ENCODE measurements at places on chromosomes 5 and 9. TPM values are rescaled to one million over a fixed set of nuclear protein-coding genes. Genes with fewer than 3 reads are reported as not detected.

The TIMD4 gene
- not detected for polyA plus RNA-seq

The FOXD1 gene
- not detected for polyA plus RNA-seq

The INSL6 gene
- polyA plus RNA-seq: 0.19 TPM

The LMX1B gene
- polyA plus RNA-seq: 0.05 TPM

The TNFSF15 gene
- 0.03 TPM for polyA plus RNA-seq
